Renal cortex interstitium (tissue), 15 donors: ENCODE measurements at places on chromosomes 5 and 9. TPM values are rescaled to one million over a fixed set of nuclear protein-coding genes. Genes with fewer than 3 reads are reported as not detected.

GRCh38 chr5:56088431-56088949 lies 93.7 kb upstream of the IL6ST start:
- DNase-seq, result no peak

- no peak for DNase-seq
Measured at GRCh38 chr9:107054146-107054545, 191.2 kb downstream of the ZNF462 start.

DNA sequence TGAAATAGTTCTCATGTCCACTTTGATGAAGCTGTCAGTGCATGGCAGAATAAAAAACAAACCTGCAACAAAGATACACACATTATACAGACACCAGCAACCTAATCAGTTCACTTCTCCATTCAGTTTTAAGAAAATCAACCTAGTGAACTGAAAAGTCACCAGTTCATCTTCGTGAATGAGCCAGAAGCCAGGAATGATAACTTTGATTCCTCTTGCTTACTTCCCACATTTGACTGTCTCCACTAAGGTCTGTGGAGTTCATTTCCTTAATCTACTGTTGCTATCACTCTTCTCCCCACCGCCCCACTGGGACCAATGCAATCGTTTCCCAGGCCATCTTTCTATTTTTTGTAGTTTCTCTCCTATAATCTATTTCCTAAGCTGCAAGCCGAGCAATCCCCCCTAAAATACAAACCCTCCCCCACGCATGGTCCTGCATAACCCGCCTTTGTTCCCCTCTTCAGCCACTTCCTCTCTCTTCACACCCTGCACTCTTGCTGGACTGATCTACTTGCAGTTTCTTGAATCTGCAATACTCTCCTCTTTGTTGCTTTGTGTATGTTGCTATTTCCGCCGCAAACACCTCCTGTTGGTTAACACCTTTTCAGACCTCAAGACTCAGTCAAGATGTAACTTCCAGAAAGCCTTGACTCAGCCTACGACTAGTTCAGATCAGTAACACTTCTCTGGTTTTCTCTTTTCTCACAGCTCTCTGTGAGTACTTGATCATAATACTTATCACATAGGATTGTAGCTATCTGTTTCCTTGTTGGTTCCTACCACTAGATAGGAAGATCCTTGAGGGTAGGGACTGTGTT lies 16.6 kb downstream of the STOM start:
- DNase-seq, result no peak

DNA sequence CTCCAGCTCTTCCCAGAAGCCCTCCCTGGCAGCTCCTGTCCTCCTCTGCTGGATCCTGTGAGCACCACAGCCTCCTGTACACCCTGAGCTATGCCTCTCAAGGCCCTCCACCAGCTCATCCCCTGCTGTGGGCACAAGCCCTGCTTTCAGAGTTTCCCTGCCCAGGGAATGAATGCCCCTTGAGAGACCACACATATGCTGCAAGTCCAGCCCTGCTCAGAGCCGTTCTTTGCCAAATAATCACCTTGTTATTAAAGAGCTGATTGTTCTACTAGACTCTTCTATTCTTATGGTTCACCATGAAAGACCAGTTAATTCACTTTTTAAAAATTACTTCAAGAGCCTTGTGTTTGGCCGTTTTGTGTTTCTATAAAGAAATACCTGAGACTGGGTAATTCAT lies 121.5 kb downstream of the MVB12B start:
- DNase-seq, result no peak

GRCh38 chr5:77181596-77182304 lies 28.7 kb upstream of the PDE8B start:
- DNase-seq, result no peak

DNA sequence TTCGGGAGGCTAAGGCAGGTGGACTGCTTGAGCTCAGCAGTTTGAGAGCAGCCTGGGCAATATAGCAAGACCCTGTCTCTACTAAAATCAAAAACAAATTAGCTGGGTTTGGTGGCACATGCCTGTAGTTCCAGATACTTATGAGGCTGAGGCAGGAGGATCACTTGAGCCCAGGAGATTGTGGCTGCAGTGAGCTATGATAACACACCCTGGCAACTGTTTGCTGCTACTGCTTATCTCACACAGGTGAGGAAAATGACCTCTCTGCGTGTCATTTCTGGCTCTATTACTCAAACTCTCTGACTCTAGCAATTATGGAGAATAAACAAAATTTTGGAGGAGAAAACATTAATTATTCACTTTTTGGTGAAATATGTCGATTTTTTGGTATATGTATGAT lies 45.3 kb upstream of the TMC1 start:
- DNase-seq, result no peak

- no peak for DNase-seq
Measured at GRCh38 chr9:127991017-127991756, 10.4 kb upstream of the EEIG1 start.

ARID3C gene
- polyA plus RNA-seq, result not detected

SPINK6 gene
- polyA plus RNA-seq, result not detected
